ENCODE measurements at places on chromosomes 1 and 21.

- DNase-seq: no peak
Measured at GRCh38 chr1:197103300-197103699, 36.2 kb upstream of the F13B start.

GRCh38 chr1:229325401-229325800, 17.4 kb downstream of the CCSAP start:
- DNase-seq: no peak

- DNase-seq: no peak
Measured at GRCh38 chr1:2646837-2647236, 14.0 kb upstream of the MMEL1 start.

GRCh38 chr21:16821588-16821987, 691.3 kb upstream of the CXADR start:
- no peak for DNase-seq

DNA sequence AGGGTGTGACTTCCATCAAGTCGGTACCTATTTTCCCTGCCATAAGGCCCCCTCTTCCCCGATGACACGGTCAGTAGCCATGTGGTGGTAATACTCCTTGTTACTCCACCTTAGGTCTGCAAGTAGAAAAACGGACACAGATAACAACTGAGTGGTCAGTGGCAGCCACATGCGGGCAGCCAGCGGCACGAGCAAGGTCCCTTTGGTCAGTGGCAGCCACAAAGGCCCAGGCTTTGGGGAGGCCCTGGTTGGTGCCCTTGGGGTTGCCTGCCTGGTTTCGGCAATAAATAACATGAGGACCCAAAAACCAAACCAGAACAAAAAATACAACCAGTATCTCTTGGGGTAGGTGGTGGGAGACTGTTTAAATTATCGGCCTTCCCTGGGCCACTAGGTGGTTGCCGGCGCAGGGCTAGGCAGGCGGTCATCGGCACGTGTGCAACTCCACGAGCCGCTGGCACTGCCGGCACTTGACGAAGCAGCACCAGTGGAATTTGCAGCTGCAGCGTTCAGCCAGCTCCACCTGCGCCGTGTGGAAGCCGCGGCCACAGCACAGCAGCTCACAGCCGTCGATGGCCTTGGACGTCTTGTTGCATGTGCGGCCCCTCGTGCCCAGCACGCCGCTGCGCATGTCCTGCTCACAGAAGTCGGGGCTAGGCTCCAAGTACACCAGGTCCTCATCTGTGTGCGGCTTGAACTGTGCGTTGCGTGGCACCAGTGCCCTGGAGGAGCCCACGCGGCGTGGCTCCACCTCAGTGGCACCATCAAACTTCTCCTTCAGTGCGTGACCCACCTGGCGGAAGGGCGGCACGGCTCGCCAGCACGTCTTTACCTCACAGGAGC, 23.1 kb downstream of the WNT4 start:
- DNase-seq: no peak

GRCh38 chr1:117416546-117417125, 49.4 kb downstream of the MAN1A2 start:
- no peak for DNase-seq

DNA sequence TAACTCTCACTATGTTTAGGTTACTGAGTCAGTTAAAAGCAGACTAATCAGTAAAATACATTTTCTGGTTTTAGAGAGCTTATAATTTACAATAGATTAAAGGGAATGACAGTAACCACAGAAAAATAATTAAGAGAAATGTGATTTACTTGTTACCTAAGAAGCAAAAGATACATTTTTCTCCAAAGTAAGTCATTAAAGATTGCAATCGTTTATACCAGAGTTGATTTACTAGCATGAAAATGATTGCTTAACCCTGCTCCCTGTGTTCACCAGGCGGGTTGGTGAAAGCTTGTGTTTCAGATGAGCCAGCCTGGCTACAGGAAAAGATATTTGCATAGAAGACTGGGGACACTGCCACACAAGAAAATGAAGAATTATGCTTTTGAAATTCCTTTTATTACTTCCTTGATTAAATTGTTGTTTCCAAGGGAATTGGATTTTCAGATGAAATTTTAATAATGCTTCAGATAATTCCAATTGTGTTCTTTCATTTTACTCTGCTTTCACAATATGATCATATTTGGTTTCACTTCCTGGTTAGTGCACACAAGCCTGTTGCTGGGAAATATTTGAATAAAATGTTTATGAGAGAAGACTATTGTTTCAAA, 27.9 kb downstream of the LRRC8B start:
- no peak for DNase-seq

GRCh38 chr1:194548071-194548470, 1361.7 kb upstream of the B3GALT2 start:
- peak; percentile 28 for DNase-seq

- DNase-seq: no peak
Measured at GRCh38 chr1:18635891-18636595, 5.4 kb downstream of the PAX7 start.

- DNase-seq: no peak
Measured at GRCh38 chr1:9558271-9558945, 19.1 kb downstream of the SLC25A33 start.

- no peak for DNase-seq
Measured at GRCh38 chr1:36083635-36084496, at the start of gene TEKT2. Gene TEKT2, plus strand, starts transcription at chr1:36084094. Its CDS starts 828 bp downstream, at chr1:36084922.

- DNase-seq: no peak
Measured at GRCh38 chr1:90147093-90147492, 152.2 kb downstream of the ZNF326 start.

DNA sequence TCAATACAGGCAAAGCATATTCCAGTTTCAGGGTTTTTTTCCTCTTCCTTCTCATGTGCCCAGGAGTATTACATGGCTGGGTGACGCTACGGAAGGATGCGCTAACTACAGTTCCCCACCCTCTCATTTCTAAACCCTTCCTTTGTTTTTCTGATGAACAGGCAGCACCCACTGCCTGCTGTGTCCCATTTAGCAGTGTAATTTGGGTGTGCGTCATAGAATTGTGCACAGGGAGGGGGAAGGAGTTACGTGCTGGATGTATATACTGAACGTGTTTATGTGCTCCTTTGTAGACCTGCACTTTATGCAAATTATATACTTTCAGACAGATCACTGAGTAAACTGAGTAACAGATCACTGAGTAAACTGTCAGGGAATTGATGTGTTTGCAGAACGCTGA, 44.5 kb downstream of the ELAPOR1 start:
- DNase-seq: no peak

DNA sequence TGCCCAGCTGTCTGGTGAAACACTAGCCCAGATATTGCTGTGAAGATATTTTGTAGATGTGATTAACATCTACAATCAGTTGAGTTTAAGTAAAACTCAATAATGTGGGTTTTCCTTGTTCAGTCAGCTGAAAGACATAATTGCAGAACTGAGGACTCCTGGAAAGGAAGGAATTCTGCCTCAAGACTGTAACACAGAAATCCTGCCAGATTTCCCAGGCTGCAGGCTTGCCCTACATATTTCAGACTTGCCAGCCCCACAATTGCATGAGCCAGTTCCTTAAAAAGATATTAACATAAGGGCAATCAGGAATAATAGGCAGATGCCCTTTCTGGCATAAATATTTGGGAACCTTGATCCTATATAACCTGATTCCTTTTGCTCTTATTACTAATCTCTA, 14.2 kb upstream of the NIBAN1 start:
- DNase-seq: no peak

DNA sequence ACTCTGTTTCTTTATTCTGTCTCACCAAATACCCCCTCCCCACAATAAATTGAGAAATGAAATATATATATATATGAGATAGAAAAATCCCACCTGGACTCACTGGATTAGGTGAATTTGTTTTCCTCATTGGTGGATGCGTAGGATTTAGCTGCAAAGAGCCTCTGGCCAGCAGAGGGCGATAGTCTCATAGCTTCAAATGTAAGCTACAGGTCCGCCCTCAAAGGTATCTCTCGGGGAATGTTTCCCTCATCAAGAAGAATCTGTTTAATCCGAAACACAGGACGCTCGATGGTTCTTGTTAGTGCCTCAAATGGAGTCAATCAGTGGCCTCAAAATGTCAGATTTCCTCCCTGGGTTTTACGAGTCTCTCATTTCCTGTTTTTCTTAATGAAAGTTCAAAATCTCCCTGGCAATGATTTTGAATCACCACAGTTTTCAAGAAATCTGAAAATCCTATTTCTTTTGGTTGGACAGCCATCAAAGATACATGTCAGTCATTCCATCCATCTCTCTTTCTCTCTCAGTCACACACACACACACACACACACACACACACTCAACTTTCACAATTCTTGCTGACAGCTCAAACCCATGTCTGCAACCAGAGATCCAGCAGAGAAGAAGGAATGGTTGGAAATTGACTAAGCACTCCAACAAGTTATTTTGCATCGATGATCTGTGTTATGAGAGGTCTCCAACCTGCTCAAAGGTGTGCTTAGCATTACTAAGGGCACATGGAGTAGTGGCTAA, 13.9 kb upstream of the CAMK1G start:
- DNase-seq: peak; percentile 14

DNA sequence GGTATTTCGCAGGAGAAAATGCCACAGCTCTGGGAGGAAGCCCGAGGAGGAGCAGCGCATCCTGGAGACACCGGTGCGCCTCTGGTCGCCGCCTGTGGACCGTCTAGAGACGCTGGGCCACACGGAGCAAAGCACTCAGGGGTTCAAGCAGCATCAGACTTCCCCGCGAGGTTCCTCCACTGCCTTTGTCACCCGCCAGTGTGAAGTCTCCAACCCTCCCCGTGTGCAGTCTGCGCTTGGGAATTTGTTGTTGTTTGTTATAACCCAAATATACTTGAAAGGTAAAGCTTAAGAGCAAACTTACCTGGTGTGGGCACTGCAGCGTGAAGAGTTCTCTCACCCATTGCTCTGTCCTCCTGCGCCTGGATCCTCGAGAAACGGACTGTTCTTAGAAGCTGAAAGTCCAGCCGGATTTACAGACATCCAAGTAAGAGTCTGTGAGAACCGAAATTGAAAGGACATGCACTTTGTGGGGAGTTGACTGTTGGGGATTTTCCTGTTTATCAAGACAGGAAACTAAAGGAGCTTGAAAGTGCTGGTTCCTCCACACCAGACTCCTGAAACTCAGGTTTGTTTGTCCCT, at the start of gene GBP4:
GBP4 (minus strand) TSS at position 452 of the 582 bp plus-strand sequence; CDS start at position 344, 108 bp downstream.
- DNase-seq: no peak

DNA sequence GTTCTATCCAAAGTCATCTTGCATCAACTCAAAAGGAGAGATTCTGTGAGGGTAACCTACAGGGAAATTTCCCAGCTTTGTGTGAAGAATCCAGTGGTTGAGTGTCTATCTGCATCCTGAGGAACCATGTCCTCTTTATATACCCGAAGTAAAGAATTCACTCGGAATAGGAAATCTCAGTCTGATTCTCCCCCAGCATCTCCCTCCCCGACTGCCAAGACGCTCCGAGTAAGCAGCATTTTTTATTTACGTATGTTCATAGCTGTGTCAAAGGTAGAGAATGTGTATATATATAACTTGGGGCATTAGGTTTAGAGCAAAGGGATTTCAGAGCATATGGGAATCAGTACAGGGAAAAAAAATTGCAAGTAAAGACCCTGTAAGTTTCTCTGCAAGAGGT, 170.2 kb downstream of the SYT2 start:
- DNase-seq: no peak
